Kidney (tissue), 22 donors: ENCODE measurements at places on chromosomes 3 and 15. TPM values are rescaled to one million over a fixed set of nuclear protein-coding genes. Genes with fewer than 3 reads are reported as not detected.

- DNase-seq: no peak
Observed at GRCh38 chr15:33963831-33964664, 4.2 kb upstream of the CHRM5 start.

Gene SLC7A14
- not detected for total RNA-seq

- DNase-seq: no peak
Observed at GRCh38 chr3:55501905-55502304, 14.8 kb upstream of the WNT5A start.

Gene DAPK2
- total RNA-seq: 3.0 TPM

GRCh38 chr3:152122851-152123250, 145.9 kb upstream of the MBNL1 start:
- DNase-seq: no peak

DNA sequence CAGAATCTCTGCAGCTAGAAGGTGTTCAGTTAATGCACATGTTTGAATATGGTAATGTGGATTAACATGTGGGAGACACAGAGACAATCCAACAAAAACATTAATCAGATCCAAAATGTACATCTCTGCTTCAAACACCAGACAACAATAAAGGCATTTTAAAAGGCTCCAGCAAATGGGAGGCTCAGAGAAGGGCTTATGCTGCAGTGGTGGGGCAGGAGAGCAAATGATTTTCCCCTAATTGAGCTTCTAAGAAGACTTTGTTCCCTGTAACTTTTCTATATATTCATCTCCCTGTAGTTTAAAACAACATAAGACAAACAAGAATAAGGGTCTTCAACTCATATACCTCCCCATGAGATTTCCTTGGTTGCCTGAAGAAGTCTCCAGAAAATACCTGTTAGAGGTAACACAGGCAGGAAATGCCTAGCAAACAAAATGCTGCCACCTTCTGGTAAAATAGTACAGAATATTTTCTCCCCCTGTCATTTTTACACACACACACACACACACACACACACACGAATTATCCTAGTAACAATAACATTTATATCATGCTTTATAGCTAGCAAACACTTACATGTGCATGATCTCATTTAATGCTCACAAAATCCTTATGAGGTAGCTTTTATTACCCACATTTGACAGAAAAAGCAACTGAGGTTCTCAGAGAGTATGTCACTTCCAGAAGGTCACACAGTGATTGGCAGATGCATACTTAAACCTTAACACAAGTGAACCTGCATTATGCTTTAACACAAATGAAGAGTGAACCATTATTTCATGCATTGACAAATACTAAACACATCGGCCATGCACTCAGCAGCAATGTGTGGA, 123.4 kb upstream of the MB21D2 start:
- peak; percentile 47 for DNase-seq

- DNase-seq: no peak
Observed at GRCh38 chr3:181486141-181486885, 225.4 kb upstream of the SOX2 start.

DNA sequence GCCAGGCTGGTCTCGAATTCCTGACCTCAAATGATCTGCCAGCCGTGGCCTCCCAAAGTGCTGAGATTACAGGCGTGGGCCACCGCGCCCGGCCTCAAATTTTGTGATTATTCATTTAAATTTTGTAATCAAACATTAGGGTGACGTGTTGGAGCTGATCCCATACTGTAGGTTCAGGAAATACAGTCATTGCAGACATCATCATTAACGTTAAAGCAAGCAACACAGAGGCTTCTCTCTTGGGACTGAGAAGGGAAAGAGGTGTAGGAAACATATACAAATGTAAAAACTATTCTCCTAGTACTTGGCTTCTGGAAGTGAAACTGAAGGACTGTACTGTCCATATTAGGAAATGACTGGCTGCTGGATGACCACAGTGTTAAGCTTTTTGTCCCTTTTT, 11.1 kb upstream of the ARID3B start:
- no peak for DNase-seq

Gene WDR73
- 39.2 TPM for total RNA-seq

Gene HRG
- 0.35 TPM for total RNA-seq

- DNase-seq: peak; percentile 29
Observed at GRCh38 chr15:100947760-100948429, 28.7 kb downstream of the LRRK1 start.

Gene PDZRN3
- total RNA-seq: 13.2 TPM

DNA sequence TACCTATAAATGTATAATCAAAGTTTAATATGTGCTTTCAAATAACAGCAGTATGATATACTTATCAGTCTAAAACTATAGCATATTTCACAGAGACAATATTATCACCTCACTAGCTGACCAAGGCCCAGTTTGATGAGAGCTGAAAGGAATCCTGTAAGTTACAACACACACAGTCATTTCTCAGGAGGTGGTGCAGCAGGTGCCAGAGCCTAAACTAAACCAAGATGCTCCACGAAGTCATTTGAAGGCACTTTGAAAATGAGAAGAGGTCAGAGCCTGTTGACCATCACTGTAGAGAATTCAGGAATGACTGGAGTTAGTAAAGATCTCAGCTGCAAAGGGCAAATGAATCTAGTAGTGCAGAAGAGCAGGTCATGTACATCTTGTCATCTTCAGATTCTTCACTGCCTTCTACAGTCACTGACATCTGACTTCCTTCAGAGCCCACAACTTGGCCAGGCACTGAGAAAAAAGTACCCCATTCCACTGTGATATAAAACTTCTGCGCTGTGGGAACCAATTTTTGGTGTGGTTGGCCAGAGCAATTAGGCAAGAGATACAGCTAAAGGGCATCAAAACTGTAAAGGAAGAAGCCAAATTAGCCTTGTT, 7.9 kb downstream of the GBE1 start:
- no peak for DNase-seq

- DNase-seq: no peak
Observed at GRCh38 chr3:149376718-149377407, 586 bp downstream of the TM4SF1 start.

Gene UBAP1L
- total RNA-seq: 5.4 TPM

- no peak for DNase-seq
Observed at GRCh38 chr3:187533797-187534196, 136.4 kb downstream of the SST start.

- DNase-seq: no peak
Observed at GRCh38 chr3:71536376-71536965, 47.1 kb downstream of the FOXP1 start.

DNA sequence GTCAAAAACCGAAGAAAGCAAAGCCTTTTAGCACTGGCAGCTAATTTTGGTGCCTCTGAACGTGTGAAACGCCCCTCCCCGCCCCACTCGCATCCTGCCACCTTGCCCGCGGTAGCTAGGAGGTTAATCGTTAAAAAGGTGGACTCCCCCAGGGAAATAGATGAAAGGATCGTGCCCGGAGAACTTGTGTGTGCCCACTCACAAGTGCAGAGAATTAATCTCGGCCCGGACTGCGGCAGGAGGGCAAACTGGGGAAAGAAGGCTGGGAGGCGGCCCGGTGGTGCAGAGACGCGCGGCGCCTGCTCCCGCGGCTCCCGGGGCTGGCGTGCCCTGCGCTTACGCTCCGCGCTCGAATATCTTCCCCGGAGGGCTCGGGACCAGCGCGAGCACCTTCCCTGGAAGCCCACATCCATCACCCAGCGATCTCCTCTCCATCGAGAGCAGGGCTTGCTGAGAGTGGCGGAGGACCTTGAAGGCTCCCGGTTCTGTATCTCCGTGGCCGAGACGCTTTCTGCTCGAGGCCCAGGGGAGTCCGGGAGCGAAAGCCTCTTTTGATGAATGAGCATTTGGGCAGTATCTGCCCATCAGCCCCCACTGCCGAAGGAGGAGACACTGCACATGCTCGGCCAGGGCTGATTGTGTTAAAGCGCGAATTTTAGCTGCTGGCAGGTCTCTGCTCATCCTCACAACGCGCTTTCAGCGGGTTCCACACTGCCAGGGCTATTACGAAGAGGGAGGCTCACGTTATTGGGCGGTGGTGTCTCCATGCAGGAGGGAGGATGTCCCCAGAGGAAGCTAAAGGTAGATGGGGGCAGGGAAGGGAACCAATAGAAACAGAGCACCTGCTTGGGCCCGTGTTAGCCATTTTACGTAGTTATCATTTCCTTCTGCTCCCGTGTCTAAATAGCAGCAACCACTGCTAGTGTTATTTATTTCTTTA, 1.3 kb upstream of the SPTSSB start:
- DNase-seq: peak; percentile 53

GRCh38 chr15:85759376-85759775, 35.3 kb downstream of the KLHL25 start:
- DNase-seq: no peak

DNA sequence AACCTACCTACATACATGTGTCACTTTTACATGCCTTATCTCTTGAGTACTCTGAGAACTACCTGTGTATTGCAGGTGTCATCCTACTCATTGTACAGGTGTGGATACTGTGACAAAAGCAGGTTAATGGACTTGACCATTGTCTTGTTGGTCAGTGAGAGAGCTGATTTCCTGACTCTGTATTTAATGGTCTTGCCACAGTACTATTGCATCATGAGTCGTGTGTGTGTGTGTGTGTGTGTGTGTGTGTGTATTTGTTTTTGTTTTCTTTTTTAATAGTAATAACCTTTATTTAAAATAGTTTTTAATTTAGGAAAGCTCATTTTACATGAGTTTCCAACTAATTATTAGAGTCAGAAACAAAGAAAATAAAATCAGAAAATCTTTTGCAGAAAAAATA, 7.7 kb downstream of the SELENOT start:
- no peak for DNase-seq

Gene ROPN1
- 0.54 TPM for total RNA-seq

- DNase-seq: no peak
Observed at GRCh38 chr3:112627919-112628466, 12.9 kb downstream of the CCDC80 start.

- DNase-seq: no peak
Observed at GRCh38 chr3:189529889-189530471, 101.2 kb upstream of the TP63 start.

- DNase-seq: no peak
Observed at GRCh38 chr15:78351539-78351938, 11.4 kb downstream of the CRABP1 start.

DNA sequence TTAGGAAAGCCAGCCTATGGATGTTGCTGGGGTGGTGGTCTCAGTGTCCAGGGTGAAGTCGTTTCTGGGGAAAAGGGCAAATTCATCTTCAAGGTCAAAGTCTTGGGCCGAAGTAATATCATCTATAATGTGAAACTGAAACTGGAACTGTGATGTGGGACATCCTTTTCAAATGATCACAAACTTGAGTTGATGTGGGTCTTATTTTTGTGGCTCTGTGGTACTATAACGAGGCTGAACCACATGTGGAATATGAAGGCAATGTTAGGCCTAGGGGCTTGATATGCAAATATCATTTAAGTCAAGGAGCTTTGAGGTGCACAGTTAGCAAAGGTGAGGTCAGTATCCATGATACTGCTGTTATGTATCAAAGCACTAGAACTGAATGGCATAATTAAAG, 1.5 kb upstream of the CD200R1L start:
- DNase-seq: no peak
